Chondrocyte (in vitro differentiated cells): ENCODE measurements at places on chromosomes 1 and 21. TPM values are rescaled to one million over a fixed set of nuclear protein-coding genes. Genes with fewer than 3 reads are reported as not detected.

DNA sequence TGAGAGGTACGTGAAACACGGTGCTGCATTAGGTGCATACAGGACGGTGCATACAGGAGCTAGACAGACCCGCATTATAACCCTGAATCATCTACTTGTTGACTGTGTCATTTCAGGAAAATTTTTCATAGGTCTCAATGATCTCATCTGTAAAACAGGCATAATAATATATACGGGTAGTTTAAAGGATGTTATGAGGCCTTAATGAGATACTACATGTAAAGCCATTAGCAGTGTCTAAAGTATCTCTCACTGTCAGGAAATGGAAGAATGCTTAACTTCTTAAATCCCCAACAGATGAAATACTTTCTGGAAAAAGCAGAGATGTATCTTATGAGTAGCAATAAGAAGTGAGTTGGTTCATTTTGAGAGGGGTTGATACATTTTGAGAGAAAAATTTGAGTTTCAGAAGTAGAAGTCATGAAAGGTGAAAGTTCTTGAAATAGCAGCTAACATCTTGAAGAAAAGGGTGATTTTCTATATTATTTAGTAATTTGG lies 669.6 kb downstream of the PTPRC start:
- no peak overlapping the region for H3K27ac ChIP-seq
- no peaks in the 10 kb centered on the region for H3K36me3 ChIP-seq
- DNase-seq = no peak
- H3K27me3 ChIP-seq = no peaks in the 10 kb centered on the region
- H3K4me3 ChIP-seq = no peak overlapping the region

GRCh38 chr1:147627435-147628110 lies 42.8 kb downstream of the ACP6 start:
- H3K36me3 ChIP-seq = peaks cover 4% of the 10 kb centered on the region
- no peak overlapping the region for H3K4me3 ChIP-seq
- H3K4me1 ChIP-seq = peaks cover 16% of the 10 kb centered on the region
- no peak overlapping the region for H3K27ac ChIP-seq

- no peaks in the 10 kb centered on the region for H3K27me3 ChIP-seq
- H3K27ac ChIP-seq = peak overlapping the region; percentile 57
- no peaks in the 10 kb centered on the region for H3K36me3 ChIP-seq
- H3K4me1 ChIP-seq = peaks cover 38% of the 10 kb centered on the region
- DNase-seq = no peak
Measured at GRCh38 chr1:8666389-8667167, 150.9 kb downstream of the RERE start.

- H3K27ac ChIP-seq = no peak overlapping the region
- no peaks in the 10 kb centered on the region for H3K36me3 ChIP-seq
- no peak overlapping the region for H3K4me3 ChIP-seq
- DNase-seq = no peak
- H3K4me1 ChIP-seq = no peaks in the 10 kb centered on the region
- H3K27me3 ChIP-seq = no peaks in the 10 kb centered on the region
Measured at GRCh38 chr1:218772575-218772974, 401.1 kb upstream of the LYPLAL1 start.

DNA sequence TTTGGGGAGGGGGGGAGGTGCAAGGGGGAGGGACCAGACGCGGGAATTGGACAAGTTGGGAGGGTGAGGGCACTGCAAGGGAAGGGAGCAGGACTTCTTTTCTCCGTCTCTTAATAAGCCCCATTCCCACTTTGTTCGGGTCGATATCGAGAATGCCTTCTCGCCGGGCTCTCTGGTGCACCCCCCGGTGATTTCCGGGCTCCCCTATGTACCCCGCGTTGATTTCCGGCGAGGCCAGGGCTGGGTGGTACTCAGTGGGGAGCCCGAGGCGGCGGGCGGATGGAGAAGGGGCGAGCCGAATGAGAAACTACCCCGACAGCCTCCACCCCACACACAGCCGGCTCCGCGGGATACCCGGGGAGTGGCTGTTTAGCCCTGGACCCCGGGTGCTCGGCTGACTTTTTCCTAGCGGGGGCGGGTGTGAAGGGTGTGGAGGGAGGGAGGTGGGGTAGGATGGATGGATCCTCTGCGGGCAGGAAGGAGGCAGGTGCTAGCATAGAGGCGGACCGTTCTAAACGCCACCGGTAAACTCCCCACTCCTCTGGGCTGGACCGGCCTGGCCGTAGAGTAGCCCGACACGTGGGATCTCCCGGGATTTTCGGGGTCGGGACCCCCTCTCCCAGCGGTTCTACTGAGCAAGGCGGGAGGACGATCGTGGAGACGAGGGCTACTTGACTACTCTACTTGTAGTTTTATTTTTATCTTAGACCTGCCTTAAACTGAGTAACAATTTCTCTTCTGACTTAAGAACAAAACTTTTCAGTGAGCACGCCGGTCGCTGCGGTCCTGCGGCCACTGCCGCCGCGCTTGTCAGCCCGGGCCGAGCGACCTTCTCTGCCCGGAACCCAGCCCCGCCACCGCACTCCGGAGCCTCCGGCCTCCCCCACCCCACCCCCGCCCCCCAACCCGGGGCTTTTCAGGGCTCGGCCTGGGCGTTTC lies 1.0 kb downstream of the RNF220 start:
- H3K4me1 ChIP-seq = peaks cover 39% of the 10 kb centered on the region
- H3K27ac ChIP-seq = peak overlapping the region; percentile 89
- DNase-seq = no peak
- peaks cover 19% of the 10 kb centered on the region for H3K27me3 ChIP-seq
- H3K4me3 ChIP-seq = peak overlapping the region; percentile 90

GRCh38 chr1:111234258-111234657 lies 6.7 kb downstream of the CHI3L2 start:
- no peak overlapping the region for H3K4me3 ChIP-seq
- H3K27ac ChIP-seq = no peak overlapping the region
- peaks cover 11% of the 10 kb centered on the region for H3K27me3 ChIP-seq
- peaks cover 3% of the 10 kb centered on the region for H3K4me1 ChIP-seq
- DNase-seq = no peak

- H3K36me3 ChIP-seq = peaks cover 2% of the 10 kb centered on the region
- no peak for DNase-seq
- H3K4me3 ChIP-seq = no peak overlapping the region
- H3K27ac ChIP-seq = no peak overlapping the region
- H3K27me3 ChIP-seq = peaks cover 11% of the 10 kb centered on the region
Measured at GRCh38 chr1:159612211-159612885, 24.7 kb downstream of the APCS start.

- H3K4me1 ChIP-seq = peaks cover 40% of the 10 kb centered on the region
- no peak overlapping the region for H3K27ac ChIP-seq
- H3K4me3 ChIP-seq = no peak overlapping the region
- peaks cover 10% of the 10 kb centered on the region for H3K36me3 ChIP-seq
- DNase-seq = no peak
- no peaks in the 10 kb centered on the region for H3K27me3 ChIP-seq
Measured at GRCh38 chr1:31041529-31041928, 24.0 kb downstream of the PUM1 start.

- no peaks in the 10 kb centered on the region for H3K27me3 ChIP-seq
- peaks cover 16% of the 10 kb centered on the region for H3K4me1 ChIP-seq
- H3K27ac ChIP-seq = peak overlapping the region; percentile 42
- no peaks in the 10 kb centered on the region for H3K36me3 ChIP-seq
- H3K4me3 ChIP-seq = no peak overlapping the region
Measured at GRCh38 chr1:96538111-96538641, 183.4 kb upstream of the PTBP2 start.

GRCh38 chr1:64516301-64516700 lies 46.4 kb downstream of the CACHD1 start:
- H3K4me3 ChIP-seq = no peak overlapping the region
- no peak for DNase-seq
- H3K36me3 ChIP-seq = no peaks in the 10 kb centered on the region
- no peaks in the 10 kb centered on the region for H3K27me3 ChIP-seq
- peaks cover 89% of the 10 kb centered on the region for H3K4me1 ChIP-seq
- H3K27ac ChIP-seq = no peak overlapping the region

TRMT13 gene
- total RNA-seq = 7.1 to 11.0 TPM (median 7.4 TPM) in 3 replicates

LIN28A gene
- not detected in 3 replicates for total RNA-seq
